ENCODE measurements at places on chromosomes 16 and 17. TPM values are rescaled to one million over a fixed set of nuclear protein-coding genes. Genes with fewer than 3 reads are reported as not detected.

The MT4 gene
- total RNA-seq = not detected

The ITGA2B gene
- 1.2 TPM for total RNA-seq

The CFAP97D1 gene
- 0.03 TPM for total RNA-seq

The CTF1 gene
- total RNA-seq = not detected

The KRT39 gene
- total RNA-seq = not detected

The TBC1D3D gene
- not detected for total RNA-seq

The MYH2 gene
- total RNA-seq = not detected

The TLCD2 gene
- total RNA-seq = 1.6 TPM

The SLC5A10 gene
- 0.36 TPM for total RNA-seq

The MRPS23 gene
- total RNA-seq = 189 TPM

The ARL5C gene
- not detected for total RNA-seq

The KRTAP4-6 gene
- not detected for total RNA-seq

The PRR29 gene
- total RNA-seq = 0.51 TPM

The ZMYND15 gene
- total RNA-seq = 0.74 TPM

The ACE gene
- total RNA-seq = 1.7 TPM
